ENCODE measurements at places on chromosomes 4 and X. TPM values are rescaled to one million over a fixed set of nuclear protein-coding genes. Genes with fewer than 3 reads are reported as not detected.

Gene BMX
- not detected for total RNA-seq

Gene GASK1B
- total RNA-seq: 2.6 TPM

Gene TMEM185A
- total RNA-seq: 15.3 TPM

Gene NRK
- total RNA-seq: 8.1 TPM

- no peak for DNase-seq
Measured at GRCh38 chrX:53686151-53686885, at the start of gene HUWE1. Gene HUWE1, minus strand, starts transcription at chrX:53686719. Its CDS starts 32,612 bp downstream, at chrX:53654107.

DNA sequence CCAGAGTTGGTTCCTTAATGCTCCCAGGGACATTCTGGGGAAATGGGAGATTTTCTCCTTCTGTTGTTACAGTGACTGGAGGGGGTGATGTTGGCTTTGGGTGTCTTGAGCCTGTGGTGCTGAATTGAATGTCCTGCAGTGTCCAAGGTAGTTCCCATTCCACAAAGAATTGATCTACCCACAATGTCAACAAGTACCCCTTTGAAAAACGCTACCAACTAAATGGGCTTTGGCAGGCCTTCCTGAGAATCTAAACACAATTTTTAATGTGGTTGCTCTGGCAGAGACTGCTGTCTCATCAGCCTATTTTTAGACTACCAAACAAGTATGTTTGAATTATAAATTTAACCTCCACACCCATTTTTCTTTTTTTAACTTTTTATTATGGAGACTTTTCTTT, 69.4 kb downstream of the CCKAR start:
- no peak for DNase-seq

DNA sequence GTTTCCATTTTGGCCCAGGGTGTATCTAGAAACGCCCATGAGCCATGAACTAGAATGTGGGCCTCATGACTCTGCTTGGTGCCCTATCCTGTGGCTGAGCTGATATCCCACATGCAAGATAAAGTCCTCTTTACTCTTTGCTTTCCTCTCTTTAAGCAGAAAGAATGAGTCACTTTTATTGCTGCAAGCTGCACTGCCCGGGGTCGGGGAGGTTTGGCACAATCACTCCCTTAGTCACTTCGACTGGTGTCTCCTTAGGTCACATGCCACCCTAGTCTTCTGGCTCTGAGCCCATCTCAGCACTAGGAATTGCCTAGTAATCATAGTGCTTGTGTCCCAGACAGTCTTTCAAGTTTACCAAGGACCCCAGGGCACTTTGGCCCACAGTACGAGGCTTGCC, 75.1 kb upstream of the CXorf66 start:
- peak; percentile 16 for DNase-seq

DNA sequence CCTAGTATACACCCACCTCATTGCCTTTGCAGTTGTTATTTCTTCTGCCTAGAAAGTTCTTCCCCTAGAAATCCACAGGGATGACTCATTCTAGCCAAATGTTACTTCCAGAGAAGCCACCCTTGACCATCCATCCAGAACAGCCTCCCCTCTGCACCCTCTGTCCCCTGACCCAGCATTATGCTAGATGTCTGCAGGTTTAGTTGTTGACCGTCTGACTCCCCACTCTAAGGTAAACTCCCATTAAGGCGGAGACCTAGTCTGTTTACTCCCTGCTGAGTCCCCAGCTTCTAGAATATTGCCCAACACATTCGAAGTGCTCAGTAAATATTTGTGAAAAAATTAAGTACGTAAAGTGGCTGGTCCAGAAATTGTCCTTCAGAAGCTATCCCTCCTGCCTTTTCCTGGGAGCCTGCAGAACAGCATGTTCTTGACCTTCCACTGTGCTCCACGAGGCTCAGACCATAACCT, 11.0 kb downstream of the SRD5A3 start:
- no peak for DNase-seq

GRCh38 chrX:413322-414201, 26.9 kb upstream of the PPP2R3B start:
- DNase-seq: no peak

DNA sequence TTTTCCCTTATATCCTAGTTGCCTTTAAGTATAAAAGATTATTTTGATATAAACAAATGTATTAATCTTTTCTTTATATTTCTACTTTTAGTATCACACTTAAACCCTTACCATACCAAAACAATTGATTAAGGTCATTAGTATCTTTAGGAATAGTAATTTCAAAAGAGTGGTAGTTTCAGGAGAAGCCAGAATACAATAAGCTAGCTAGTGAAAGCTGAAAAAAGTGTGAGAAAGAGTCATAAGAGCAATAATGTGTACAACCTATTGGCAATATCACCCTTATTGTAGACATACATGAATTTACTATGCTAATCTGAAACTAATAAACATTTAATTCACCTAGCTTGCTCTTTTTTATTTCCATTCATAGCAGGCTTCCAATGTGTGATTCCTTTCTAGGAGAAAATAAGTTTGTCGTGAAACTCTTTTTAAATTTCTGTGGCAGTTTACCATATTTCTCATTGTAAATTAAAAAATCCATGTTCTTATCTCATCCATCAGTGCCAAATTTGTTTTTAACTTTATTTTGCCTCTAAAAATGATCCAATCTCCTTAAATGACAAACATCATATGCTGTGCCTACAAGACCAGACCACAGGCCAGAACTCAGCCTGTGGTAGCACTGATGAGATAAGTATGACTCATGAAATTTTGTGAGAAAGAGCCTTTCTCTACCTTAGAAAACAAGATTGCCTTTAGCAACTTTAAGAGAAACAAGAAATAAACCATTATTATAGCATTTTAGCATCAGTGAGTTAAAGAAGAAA, 8.1 kb downstream of the NEK1 start:
- DNase-seq: no peak

GRCh38 chrX:47297874-47298273, 65.1 kb downstream of the USP11 start:
- DNase-seq: peak; percentile 26

GRCh38 chrX:9562851-9563250, 98.0 kb downstream of the TBL1X start:
- peak; percentile 73 for DNase-seq
